GM19239 (cell line): ENCODE measurements at places on chromosomes 4 and X.

GRCh38 chr4:87856816-87857215 is 24.0 kb downstream of the MEPE start:
- DNase-seq, result no peak

- DNase-seq, result no peak
Observed at GRCh38 chrX:10233173-10233572, 76.4 kb downstream of the CLCN4 start.

DNA sequence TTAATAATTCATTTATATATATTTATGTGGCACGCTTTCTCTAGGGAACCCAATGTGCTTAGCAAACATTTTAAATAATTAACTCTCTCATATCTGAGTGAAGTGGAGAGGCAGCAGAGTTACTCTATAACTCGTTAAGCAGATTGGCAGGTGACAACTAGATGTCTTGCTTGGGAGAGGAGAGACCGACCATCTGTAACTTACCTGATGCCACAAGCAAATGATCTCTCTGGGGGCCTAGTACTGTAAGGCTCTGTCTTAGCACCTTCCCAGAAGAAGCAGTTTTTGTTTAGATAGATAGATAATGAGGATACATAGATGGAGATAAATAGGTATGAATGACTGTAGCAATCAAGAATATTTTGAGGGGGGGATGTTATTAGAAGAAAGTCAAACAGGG is 11.9 kb upstream of the SEL1L3 start:
- DNase-seq, result no peak

DNA sequence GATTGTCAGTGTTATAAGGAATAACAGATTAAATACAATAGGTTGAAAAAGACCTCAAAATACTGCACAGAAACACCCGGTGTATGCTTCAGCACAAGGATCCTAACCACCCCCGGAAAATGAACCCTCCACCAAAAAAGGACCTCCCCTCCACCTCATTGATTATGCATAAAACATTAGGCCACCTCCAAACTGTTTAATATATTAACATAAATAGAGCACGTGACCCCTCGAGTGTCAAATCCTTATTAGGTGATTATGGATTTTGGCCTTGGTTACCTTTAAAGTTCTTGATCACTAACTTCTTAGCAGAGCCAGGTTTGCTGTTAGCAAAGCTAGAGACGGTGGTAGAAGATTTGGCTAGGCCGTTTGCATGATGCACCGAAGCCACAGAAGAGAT is 958 bp downstream of the CUL4B start:
- no peak for DNase-seq

GRCh38 chrX:123186801-123187200 is 2.7 kb downstream of the GRIA3 start:
- DNase-seq, result no peak

DNA sequence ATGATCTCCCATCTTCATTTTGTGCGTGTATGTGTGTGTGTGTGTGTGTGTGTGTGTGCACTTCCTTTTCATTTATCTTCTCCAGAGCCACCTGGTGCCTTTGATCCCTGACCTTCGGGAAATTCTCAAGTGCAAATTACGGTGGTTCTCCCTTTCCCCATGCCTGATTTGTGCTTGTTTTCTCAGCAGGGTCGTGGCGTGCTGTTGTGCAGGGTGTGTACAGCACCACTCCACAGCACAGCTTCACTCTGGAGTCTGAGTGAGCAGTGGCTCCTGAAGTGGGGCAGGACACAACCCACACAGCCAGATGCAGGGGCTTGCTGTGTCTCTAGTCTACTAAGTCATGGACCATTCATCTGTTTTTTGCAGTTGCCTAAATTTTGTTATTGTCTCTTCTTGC is 114.2 kb upstream of the TBC1D9 start:
- no peak for DNase-seq
